ENCODE measurements at places on chromosomes 16 and 17.
A peak's percentile ranks its signal among the peaks of the same experiment; 100 is the strongest.

- DNase-seq, result no peak
These were observed 2.4 kb downstream of the AMFR start for GRCh38 chr16:56422896-56423441.

- DNase-seq, result no peak
These were observed 540 bp upstream of the CD300LF start for GRCh38 chr17:74713171-74713755.

DNA sequence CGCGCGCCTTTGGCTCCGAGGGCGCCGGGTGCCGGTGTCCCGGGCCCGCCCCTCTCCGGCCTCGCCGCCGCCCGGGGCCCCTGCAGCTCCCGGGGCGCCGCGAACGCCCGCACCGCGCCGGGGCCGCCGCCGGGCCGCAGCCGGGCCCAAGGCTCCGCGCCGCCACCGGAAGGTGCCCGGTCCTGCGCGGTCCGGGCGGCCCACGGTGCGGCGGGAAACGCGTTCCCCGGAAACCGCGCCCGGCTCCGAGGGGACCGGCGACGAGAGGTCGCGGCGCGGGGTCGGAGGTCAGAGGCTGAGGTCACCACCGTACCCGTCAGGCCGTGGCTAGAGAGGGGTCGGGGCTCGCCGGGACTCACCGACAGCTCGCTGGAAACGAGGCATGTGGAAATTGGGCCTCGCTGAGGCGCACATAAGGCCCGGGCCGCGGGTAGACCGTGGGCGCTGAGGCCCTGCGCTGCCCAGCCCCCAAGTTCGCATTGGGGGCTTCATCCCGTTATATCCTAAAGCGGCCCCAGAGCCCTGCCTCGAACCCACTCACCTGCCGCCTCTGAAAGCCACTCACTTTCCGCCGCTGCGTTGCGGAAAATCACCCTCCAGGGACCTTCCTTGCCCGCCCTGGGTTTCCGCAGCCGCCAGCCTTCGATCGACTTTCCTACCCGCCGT is at the start of gene DUS1L:
Gene DUS1L, minus strand, starts transcription at position 167 of the 666 bp plus-strand sequence. CDS start 745 bp downstream, outside the sequence.
- peak; percentile 37 for DNase-seq

GRCh38 chr17:50022463-50023130 is 27.6 kb upstream of the DLX3 start:
- no peak for DNase-seq

DNA sequence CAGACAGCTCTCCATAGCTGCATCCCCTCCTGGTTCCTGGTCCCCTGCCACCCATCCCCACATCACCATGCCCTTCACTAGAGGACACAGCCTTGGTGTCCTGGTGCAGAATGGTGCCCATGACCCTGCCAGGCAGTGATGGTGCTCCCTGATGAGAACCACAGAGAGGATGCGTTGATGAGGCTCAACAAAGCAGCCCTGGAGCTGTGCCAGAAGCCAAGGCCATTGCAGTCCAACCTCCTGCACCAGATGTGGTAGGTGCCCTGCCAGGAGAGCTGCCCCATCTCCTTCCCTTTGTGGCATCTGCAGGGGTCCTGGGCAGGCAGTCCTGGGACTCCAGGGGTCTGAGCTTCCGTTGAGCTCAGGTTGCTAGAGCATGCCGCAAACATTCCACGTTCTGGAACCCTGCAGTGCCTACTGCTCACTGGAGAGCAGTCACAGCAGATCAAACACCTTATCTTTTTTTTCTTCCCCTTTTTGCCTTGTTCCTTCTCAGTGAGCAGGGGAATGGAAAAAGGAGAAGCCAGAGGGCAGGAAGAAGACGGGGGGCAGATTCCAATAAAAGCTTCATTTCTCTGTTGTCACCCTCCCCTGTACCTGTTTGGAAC is 5.3 kb upstream of the EPN3 start:
- DNase-seq, result no peak

GRCh38 chr17:77862890-77863813 is 95.4 kb upstream of the TNRC6C start:
- no peak for DNase-seq

- DNase-seq, result no peak
These were observed 546 bp downstream of the SNN start for GRCh38 chr16:11668623-11669379.

GRCh38 chr17:13158494-13159240 is 140.8 kb upstream of the ELAC2 start:
- DNase-seq, result no peak

DNA sequence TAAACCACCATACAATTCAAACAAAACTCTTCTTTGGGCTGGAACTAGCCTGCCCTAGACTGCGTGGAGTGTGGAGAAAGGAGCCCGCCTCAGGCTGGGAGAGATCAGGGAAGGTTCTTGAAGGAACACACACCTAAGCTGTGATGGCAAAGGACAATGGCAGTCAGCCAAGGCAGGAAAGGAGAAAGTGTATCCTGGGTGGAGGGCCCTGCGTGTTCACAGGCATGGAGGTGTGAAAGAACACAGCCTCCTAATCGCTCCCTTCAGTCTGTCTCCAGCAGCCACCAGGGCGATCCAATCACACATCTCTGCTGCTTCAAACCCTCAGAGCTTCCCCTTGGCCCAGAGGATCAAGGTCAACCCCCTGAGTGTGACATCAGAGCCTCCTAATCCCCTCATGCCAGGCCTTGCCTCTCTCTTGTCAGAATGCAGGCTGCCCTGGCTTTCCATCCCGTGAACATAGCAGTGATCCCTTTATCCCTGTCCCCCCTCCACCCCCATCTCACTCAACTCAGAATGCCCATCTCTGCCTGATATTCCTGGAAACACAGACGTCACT is 173.0 kb downstream of the KATNIP start:
- no peak for DNase-seq

DNA sequence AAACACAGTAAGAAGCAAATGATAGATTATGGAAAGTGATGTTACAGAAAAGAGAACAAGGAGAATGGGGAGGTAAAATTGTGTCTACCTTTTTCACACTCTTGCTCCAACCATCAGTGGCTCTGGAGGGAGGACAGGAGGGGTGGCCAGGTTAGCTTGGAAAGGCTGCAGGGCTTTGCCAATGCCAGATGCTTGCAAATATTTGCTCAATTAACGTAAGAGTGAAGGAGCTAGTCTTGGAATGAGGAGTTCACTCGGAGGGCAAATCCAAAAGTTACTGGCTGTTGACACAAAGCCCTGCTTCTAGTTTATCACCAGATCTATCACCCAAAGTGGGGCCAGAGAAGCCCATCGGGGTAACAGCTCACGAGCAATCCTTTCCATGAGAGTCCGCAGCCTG is 7.4 kb upstream of the TNRC6C start:
- DNase-seq, result no peak

DNA sequence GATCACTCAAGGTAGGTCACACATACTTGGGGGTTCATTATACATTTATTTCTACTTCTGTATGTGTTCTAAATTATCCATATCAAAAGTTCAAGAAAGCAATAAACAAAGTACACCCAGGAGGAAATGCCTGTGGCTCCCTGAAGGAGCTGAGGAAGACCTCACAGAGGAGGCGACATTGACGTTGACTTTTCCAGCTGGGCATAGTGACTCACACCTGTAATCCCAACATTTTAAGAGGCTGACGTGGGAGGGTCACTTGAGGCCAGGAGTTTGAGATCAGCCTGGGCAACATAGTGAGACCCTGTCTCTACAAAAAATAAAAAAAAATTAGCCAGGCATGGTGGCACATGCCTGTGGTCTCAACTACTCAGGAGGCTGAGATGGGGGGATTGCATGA is 16.3 kb downstream of the ITGAD start:
- DNase-seq, result no peak

GRCh38 chr16:55944377-55944802 is 69.2 kb upstream of the CES5A start:
- peak; percentile 27 for DNase-seq

- DNase-seq, result peak; percentile 55
These were observed 13.0 kb downstream of the AIPL1 start for GRCh38 chr17:6421700-6422604.

DNA sequence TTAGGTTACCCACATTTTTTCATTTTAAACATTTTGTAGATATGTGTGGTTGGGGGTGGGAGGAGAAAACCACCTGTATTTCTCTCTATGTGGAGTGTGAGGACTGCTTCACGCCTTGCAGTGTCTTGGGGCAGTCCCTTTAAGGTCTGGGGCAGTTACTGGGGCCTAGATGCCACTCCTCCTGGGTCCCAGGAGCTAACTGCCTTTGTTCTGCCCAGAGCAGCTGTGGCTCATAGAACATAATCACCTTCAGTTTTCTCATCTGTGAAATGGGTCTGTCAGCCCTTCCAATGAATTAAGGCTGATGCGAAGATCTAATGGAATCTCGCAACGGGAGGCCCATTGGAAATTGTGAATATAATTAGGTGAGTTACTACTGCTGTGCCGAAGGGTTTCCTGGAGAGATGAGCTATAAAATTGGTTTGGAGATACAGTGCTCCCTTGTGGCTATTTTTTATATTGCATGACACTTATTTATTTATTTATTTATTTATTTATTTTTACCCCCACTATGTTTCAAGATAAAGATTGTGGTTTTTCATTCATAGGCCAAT is 22.9 kb downstream of the DHRS7C start:
- DNase-seq, result no peak
